NCI-H1092 treated with DMSO at 0.1 percent for 48 hours (cell line): ENCODE measurements at places on chromosomes 6 and 20.

DNA sequence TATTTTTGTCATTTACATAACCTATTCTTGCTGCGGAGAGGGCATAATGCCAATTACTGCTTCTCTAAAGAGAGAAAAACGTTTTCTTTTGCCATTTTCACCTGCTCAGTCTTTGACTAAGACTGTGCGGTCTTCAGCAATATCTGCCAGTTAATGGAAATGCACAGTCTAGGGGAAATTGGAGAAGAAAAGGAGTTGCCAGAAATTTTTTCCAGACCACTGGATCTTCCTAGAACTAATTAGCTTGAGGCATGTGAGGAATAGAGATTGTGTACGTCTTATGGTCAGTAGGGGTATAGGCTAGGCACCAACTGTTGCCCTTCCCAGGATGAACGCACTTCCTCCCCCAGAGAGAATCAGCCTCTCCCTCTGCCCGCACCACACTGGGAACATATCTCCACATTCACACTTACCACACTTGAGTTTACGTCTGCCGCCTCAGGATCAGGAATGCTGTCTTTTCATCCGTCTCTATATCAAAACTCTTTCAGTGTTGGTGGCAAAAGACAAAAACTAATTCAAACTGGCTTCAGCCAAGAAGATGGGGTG, 67.9 kb upstream of the E2F3 start:
- no peak for DNase-seq

- DNase-seq = no peak
Observed at GRCh38 chr20:40176098-40176841, 512.8 kb downstream of the MAFB start.

GRCh38 chr6:69063401-69063800, 428.3 kb downstream of the ADGRB3 start:
- DNase-seq = no peak

- peak; percentile 84 for DNase-seq
Observed at GRCh38 chr6:104229057-104229456, 630.7 kb downstream of the HACE1 start.

DNA sequence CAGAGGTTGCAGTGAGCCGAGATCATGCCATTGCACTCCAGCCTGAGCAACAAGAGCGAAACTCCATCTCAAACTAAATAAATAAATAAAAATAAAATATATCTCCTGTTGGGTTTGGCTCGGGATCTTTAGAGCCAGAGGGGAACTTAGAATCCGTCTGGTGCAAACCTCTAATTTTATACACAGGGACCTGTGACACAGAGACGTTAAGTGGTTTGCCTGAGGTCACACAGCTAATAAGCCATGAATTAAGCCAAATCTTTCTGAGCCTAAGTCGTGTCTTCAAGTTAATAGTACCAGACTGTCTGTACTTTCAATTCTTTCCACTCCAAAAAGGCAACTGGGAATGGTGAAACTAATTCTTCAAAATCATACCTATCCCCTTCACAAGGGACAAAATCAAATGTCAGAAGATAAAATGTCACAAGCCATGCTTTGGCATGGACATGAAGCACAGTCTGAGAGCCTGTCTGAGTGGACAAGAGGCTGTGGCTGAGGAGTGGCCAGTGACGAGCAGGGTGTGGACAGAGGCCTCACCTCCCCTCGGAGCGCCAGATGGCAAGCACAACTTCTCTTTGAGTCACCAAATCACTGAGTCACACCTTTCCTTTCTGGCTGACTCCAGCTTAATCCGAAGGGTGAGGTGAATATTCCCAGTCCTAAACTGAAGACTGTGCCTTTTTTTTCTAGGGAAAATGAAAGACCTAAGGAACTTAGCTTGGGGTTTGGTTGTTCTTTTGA, 177.4 kb downstream of the TFAP2A start:
- DNase-seq = no peak

GRCh38 chr6:67888546-67888885, 746.6 kb upstream of the ADGRB3 start:
- no peak for DNase-seq

DNA sequence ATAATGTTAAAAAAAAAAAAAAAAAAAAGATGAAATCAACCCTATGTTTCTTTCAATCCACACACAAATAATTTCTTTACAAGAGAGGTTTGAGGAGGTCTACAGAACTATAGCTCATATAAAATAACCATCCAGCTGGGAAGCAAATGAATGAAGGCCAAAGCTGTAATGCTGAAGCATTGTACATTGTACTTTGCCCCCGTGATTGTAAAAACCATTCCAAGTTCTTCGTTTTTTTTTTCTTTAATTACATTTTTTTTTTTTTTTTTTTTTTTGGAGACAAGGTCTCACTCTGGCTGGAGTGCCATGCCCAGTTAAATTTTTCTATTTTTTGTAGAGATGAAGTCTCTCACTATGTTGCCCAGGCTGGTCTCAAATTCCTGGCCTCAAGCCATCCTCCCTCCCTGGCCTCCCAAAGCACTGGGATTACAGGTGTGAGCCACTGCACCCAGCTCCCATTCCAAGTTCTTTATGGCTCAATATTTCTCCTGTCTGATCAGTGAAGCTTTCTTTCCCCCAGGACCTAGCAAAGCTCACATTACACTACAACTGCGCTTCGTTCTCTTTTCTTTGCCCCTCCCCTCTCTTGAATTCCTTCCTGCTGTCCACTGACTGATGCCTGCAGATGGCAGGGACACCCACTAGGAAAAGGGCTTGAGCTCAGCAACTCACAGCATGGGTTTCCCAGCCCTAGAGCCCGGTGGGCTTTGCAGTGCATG, 53.0 kb upstream of the NOP56 start:
- peak; percentile 5 for DNase-seq

DNA sequence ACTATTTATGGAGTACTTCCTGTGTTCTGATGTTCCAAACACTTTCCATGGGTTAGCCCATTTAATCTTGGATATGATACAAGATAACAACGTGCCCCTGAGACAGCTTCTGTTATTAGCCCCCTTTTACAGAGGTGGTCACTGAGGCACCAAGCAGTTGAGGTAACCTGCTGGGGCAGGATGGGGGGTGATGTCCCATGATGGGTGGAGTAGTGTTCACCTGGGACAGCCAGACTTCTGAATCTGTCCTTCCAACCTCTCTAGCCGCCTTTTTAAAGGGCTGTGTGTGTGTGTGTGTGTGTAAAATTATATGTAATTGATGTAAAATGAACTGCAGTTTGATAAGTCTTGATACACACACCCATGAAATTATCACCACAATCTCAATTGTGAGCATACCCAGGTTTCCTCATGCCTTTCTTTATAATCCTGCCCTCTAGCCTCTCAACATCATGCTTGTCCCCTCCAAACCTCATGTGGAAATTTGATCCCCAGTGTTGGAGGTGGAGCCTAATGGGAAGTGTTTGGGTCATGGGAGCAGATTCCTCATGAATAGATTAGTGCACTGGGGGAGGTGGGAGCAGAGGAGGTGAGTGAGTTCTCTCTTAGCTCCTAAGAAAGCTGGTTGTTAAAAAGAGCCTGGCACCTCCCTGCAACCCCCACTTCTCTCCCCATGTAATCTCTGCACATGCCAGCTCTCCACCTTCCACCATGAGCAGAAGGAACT, 39.2 kb downstream of the PLAGL2 start:
- DNase-seq = no peak

DNA sequence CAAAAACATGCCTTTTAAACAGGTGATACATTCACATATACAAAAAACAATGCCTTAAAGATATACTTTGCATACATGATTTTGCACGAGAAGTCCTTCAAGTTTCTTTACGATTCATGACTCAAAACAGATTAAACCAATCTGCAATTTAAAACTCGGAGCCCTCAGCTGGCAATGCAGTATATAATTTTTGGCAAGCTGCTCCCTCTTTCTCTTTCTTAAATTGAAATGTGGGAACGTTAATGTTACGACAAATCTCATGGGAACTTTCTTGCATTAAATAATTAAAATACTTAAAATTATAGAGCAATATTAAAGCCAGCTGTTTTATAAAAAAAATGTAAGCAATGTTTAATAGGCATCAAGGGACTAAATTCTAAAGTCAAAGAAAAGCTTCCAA, 334.6 kb downstream of the ESR1 start:
- DNase-seq = no peak

DNA sequence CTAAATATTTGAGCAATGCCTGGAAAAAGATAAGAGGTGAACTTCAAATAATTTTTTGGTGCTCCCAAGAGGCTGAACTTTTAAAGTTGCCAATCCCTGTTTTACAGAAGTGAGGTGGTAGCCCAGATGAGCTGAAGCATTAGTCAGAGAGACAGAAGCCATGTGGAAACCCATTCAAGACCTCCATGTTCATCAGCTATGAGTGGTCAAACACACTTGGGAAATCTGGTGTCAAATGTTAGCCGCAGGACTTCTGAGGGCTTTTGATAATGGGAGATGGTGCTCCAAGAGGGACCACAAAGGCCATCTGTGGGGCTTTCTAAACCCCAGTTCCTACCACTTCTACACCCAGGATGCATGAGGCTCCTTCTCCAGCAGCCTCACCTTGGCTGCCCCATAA, 77.5 kb upstream of the MRPS10 start:
- DNase-seq = no peak

GRCh38 chr6:8131265-8131897, 29.0 kb upstream of the EEF1E1 start:
- peak; percentile 11 for DNase-seq

- DNase-seq = no peak
Observed at GRCh38 chr6:30047220-30047619, 13.8 kb upstream of the POLR1H start.

DNA sequence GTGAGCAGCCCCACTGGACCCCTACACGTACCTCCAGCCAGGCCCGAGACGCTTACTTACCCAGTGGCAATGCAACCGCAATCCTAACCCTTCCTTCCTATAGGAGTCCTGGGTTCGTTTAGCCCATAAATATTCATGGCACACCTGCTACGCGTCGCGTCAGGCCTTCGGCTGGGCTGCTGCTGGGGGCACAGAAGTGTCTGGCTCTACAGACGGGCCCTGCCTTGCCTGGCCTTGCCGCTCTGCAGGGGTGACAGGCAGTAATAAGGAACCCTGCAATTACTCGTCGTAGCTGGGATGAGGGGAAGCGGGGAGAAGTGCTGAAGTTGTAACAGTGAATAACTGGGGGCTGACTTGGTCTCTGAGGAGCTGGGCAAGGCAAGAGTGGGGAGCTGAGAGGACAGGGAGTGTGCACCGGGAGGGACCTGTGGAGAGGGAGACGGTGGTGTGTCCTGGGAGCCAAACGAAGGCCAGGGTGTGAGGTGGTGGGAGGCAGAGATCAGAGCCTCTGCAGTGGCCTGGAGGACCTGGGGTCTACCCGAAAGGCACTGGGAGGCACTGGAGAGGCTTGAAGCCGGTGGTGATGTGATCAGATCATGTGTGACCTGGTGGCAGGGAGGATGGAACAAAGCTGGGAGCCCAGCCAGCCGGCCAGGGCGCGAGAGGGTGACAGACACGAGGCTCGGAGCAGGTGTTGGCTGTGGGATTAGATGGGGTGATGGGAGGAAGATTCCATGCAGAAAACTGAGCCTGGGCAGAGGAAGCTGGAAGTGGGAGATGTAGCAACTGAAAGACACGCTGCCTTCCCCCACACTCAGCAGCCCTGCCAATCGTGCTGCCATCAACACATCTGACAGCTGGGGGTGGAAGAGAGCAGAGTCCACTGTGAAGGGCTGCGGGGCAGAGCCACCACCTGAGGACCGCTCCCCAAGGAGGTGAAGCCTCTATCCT, 36.4 kb downstream of the PSMG4 start:
- peak; percentile 35 for DNase-seq

DNA sequence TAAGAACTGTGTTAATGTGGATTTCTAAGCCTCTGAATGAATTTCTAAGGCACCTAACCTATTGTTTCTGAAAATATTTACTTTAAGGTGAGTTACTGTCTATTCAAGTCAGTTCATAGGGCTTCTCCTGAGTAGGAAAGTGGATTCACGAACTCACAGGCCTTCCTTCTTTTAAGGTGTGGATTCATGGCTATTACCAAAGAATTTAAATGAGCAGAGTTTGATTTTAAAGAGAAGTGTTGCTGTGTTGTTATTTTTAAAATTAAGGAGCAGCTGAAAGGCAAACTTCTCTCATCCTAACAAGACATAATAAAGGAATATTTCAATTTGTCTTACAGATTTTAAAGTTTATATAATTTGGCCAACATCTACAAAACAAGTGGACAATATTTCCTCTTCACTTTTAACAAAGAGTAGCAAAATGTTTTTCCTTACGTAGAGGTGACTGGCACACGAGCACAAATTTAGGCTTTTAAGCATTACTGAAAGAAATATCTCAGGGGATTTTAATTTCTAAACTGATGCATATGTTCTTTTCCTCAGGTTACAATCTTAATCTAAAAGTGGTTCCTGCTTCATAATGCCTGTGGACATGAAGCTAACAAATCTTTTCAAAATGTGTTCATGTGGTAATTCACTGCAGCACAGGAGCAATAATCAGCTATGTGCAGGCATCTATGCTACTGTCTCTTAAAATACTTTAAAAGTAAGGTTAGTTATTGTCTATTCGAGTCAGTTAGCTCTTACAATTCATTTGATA, 602 bp upstream of the TSPYL4 start:
- no peak for DNase-seq

DNA sequence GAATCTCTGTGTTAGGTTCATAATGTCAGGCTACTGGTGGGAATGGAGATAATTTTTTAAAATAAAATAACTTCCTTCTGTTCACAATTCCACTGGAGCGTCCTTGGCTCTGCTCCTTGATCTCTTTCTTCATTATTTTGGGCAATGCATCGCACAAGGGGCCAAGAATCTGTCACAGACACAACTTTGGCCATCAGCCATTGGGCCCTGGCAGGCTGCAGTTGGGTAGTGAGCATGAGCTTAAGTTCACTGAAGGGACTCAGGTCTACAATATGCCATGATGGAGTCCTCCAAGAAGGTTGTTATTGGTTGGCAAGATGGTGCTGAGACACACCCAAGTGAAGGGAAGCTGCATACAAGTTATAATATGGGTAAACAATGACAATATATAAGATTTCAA, 40.0 kb downstream of the CYP39A1 start:
- no peak for DNase-seq

GRCh38 chr20:1280195-1281102, 14.4 kb downstream of the SNPH start:
- no peak for DNase-seq

GRCh38 chr20:59006864-59007664, at the start of gene CTSZ:
Gene CTSZ, minus strand, starts transcription at chr20:59007254. Its CDS starts 126 bp downstream, at chr20:59007128.
- DNase-seq = no peak

- no peak for DNase-seq
Observed at GRCh38 chr6:74646461-74646860, 559.4 kb downstream of the COL12A1 start.

- peak; percentile 15 for DNase-seq
Observed at GRCh38 chr20:43914311-43915210, at the start of gene TOX2. Gene TOX2, plus strand, starts transcription at chr20:43914852. Its CDS starts 40 bp downstream, at chr20:43914892.

GRCh38 chr6:69494595-69494994, 302.2 kb downstream of the LMBRD1 start:
- no peak for DNase-seq

DNA sequence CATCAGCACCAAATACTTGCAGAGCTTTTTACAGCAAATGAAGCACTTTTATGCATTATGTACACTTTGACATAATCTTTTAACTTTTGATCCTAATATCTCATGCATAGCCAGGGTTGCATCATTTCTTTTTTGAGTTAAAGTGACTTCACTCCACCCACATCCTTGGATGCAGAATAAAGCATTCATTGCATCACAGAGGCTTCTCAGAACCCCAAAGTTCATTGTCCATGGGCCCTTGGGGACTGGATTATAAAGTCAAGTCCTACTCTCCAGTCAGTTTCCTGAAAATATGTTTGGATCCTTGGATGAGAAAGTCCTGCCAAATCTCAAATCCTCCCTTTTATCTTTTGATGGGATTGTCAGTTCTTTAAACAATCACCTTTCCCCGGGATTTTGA, 10.6 kb upstream of the EFHC1 start:
- no peak for DNase-seq

GRCh38 chr6:170111141-170111664, 179.7 kb downstream of the DLL1 start:
- no peak for DNase-seq
